Right renal pelvis (tissue), 4 donors: ENCODE measurements at places on chromosomes 4 and X. TPM values are rescaled to one million over a fixed set of nuclear protein-coding genes. Genes with fewer than 3 reads are reported as not detected.

HERC5 gene
- polyA plus RNA-seq: 6.9 TPM

BTC gene
- 8.1 TPM for polyA plus RNA-seq

C4orf51 gene
- not detected for polyA plus RNA-seq

ELOVL6 gene
- 37.9 TPM for polyA plus RNA-seq

FGF5 gene
- 0.06 TPM for polyA plus RNA-seq

AKAP4 gene
- polyA plus RNA-seq: 0.08 TPM

DNA sequence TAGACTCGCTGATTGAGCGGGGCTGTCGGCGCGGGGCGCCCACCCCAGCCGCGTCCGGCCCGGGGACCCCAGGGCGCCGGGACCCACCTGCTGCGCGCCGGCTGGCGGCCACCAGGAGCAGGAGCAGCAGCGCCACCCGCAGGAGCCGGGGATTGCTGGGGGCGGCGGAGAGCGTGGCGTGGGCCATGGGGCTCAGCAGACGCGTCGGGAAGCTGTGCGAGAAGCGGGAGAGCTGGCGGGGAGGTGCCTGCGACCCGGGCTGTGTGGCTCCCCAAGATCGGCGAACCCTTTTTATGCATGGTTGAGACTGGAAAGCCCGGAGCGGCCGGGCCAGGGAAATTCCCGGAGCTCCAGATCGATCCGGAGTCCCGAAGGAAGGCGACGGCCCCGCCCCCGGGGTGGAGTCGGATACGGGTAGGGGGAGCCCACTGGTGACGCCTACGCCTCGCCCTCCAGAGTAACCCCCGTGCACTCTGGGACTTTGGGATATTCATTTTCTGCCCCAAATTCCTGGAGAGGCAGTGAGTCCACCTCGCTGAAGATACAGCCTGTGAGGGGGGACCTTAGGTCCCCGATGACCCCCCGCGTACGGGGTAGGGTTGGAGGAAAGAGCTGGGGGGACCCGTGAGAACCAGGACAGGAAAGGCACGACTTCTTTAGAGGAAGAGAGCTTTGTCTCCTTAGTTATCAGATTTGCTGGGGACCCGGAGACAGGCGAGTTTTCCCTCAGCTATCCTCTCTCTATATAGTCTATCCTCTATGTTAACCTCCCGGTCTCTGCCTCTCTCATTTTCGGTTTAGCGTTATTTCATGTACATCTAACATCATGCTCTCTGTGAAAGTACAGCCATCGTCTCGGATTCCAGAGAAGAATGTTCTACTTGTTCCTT lies at the start of gene CXCL3:
Gene CXCL3, minus strand, starts transcription at position 265 of the 890 bp plus-strand sequence. Its CDS starts 78 bp downstream, at position 187.
- peak; percentile 25 for DNase-seq

- DNase-seq: no peak
Measured at GRCh38 chrX:53044995-53045394, 3.6 kb upstream of the GPR173 start.

DNA sequence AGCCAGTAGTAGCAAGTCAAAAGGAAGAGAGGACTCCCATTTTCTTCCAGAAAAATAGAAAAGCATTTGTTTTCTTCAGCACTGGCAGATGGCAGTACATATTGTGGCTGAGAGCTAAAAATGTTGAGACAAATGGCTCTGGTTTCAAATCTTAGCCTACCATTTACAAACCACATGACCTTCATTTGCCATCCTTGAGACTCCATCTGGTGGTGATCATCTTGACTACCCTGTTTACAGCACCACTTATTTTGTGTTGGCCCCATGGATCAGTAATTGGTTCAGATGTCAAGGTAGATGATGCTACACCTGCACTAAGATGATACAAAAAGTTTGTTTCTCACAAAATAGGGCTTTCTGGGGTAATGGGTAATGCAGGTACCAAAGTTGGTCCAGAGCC lies 951.8 kb upstream of the IGFBP7 start:
- DNase-seq: no peak

DNA sequence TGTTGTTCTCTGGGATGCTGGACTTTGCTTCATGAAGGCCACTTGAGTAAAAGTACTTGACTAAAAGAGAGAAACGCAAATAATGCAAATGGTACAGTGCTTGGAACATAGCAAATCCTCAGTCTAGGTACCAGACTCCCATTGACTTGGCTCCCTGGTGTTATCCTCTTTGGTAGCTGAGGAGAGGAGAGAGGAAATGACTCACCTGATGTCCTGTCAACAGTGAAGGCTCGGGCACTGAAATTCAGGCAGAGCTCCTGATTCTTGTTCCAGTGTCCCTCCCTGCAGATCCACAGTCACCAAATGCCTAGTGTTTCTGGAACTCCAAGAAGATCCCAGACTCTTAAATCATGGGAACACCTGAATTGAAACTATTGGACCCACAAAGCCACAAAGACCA lies 22.5 kb upstream of the TCEAL4 start:
- DNase-seq: no peak

DNA sequence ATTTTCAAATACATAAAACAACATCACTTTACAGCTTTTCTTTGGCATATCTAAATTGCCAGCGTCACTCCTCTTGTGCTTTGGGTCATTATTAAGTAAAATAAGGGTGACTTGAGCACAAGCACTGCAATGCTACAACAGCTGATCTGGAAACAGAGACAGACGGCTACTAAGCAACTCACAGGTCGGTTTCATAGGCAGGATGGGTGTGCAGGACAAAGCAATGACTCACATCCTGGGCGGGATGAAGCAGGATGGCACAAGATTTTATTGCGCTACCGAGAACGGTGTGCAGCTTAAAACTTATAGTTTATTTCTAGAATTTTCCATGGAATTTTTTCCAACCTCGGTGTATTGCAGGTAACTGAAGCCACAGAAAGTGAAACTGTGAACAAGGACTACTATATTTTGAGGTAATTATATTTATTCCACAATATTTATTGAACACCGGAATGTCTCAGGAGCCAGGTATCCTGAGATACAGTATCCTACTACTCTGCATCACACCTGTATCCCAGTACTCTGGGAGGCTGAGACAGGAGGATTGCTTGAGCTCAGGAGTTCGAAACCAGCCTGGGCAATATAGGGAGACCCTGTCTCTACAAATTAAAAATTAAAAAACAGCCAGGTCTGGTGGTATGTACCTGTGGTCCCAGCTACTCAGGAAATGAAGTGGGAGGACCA lies 215.5 kb downstream of the APBB2 start:
- DNase-seq: no peak

- no peak for DNase-seq
Measured at GRCh38 chrX:3807906-3808305, 94.5 kb upstream of the PRKX start.
